ENCODE measurements at places on chromosomes 4 and X.

- no peak for DNase-seq
These were observed 53.9 kb downstream of the FAT1 start for GRCh38 chr4:186669735-186670134.

DNA sequence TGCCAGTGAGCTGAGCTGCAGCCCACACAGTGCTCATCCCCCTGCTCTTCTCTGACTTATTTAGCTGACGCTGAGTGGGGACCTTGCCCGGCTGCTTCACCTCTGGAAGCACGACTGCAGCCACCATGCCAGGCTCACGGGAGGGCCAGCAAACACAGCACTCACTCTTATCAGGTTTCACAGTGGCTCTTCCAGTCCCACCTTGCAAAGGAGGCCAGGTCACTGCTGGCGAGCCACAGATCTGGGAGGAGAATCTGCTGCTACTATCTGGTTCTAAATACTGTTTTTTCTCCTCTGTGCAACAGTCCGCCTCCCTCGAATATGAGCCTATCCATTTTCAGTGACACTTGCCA lies 6.7 kb upstream of the SPON2 start:
- no peak for DNase-seq

DNA sequence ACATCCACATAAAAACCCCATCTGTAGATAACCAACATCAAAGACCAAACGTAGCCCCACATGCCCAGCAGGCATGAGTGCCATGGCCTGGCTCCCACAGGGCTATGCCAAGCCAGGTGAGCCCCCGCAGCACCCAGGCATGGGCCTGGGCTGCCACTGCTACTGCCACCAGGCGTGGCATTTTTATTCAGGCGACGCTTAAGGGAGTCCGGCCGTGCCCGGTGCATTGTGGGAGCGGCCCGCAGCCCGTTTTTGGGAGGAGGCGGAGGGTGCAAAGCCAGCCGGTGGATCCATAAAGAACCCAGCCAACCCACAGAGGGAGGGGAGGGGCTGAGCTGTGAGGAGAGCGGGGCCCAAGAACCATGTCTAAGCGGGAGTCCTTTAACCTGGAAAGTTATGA lies 205.9 kb downstream of the CHIC1 start:
- DNase-seq = no peak

DNA sequence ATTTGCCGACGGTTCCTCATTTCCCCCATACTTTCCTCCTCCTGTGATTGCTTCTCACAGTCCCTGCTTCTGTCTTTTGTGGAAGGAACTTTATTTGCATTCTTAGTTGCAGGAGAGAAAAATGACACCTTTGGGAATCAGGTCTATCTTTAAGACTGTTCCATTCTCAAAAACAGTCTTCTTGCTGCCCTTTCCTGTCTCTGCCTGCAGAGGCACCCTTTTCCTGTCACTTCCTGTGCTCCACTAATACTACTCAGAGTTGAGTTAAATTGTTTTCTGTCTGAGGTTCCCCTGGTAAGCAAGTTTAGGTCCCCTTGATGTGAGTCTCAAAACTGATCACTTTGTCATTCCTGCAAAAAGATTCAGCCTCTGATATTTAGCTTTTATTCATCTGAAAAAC lies 208.8 kb upstream of the CLNK start:
- no peak for DNase-seq

- DNase-seq = no peak
These were observed 157.0 kb downstream of the TSPAN5 start for GRCh38 chr4:98501383-98501782.

DNA sequence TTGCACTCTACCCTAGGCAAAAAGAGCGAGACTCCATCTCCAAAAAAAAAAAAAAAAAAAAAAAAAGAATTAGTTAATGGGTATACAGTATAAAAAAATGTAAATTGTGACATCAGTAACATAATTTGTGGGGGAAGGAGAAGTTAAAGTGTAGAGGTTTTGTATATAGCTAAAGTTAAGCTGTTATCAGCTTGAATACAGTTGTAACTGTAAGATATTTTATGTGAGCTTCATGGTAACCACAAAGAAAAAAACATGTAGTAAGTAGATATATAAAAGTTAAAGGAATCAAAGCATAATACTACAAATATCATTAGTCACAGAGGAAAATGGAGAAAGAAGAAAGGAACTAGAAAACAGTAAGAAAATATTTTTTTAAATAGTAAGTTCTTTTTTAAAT lies 53.2 kb upstream of the EPGN start:
- no peak for DNase-seq

DNA sequence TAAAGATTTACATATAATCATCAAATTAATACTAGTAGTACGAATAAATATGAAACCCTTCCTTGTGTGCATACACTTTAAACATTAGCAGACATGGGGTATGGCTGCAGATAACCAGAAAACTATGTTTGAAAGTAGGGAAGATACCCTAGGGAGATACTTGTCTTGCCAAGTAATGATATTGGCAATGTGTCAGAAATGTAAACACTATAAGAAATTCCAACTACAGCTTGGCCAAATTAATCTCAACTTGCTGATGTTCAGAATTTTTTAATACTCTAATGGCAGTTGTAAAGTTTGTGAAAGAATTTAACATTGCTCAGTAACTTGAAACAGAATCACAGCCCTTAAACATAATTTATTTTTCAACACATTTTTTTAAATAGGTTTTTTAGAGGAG lies 27.4 kb upstream of the HPGD start:
- no peak for DNase-seq

DNA sequence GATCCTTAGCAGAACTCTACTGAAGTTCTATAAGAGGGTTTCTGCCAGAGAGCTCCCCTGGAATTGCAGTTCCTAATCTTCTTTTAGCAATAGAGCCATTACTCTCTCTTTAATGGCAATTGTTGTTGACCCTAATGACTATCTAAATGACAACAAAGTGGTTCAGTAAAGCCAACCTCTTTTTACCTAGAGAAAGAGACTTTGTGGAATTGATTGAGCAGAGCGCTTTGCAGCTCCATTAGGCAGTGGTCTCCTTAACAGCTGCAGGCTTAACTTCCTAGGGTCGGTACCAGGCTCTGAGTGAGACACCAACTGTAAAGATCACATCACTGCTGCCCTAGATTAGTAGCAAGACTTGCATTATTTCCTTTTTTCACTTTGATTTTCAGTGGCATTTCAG lies 1472.9 kb upstream of the TENM3 start:
- no peak for DNase-seq

DNA sequence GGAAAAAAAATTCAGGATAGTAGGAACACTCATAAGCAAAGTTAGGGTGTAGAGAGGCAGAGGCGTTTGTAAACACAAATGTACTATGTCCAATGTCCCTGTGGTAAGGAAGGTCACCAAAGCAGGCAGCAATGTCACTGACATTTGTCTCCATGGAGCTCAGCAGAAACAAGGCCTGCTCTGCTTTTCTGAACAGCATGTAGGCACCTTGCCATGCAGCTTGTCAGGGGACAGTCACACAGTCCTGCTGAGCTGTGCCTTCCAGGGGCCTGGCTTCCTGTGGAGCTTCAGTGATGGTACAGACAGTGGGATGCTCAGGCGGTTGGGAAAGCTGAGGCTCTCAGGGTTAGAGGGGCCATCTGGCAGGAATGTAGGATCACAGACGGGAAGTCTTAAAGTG lies 74.5 kb upstream of the HS3ST1 start:
- no peak for DNase-seq

DNA sequence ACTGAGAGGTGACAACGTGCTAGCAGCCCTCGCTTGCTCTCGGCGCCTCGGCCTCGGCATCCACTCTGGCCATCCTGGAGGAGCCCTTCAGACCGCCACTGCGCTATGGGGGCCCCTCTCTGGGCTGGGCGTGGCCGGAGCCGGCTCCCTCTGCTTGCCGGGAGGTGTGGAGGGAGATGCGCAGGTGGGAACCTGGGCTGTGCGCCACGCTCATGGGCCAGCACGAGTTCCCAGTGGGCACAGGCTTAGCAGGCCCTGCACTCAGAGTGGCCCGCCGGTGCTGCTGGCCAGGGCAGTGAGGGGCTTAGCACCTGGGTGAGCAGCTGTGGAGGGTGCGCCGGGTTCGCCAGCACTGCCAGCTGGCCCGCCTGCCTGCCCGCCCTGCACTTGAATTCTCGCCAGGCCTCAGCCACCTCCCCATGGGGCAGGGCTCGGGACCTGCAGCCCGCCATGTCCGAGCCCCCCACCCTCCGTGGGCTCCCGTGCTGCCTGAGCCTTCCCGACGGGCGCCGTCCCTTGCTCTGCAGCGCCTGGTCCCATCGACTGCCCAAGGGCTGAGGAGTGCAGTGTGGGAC lies 148.0 kb downstream of the RAPGEF2 start:
- DNase-seq = no peak

GRCh38 chrX:17039826-17040225 lies 93.4 kb downstream of the REPS2 start:
- DNase-seq = no peak

GRCh38 chr4:126012691-126013290 lies 698.0 kb downstream of the FAT4 start:
- DNase-seq = no peak

GRCh38 chr4:114279066-114279465 lies 299.6 kb upstream of the ARSJ start:
- no peak for DNase-seq

DNA sequence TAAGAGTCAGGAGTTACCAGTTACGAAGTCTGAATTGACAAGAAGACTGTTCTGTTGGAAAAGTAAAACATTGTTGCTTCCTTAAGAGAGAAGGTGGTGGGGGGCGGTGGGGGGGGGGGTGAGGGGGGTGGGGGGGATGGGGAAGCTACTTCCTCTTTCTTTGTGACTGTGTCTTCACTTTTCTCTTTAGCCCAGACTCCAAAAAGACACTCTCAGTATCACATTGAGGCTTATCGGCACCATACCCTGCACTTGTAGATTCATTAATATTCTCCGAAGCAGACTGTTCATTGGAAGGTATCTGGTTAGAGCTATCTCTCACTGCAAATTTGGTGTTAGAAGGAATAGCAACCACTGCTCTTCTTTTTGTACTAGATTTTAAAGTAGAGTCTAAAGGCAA lies 94.5 kb upstream of the IL13RA1 start:
- DNase-seq = no peak

DNA sequence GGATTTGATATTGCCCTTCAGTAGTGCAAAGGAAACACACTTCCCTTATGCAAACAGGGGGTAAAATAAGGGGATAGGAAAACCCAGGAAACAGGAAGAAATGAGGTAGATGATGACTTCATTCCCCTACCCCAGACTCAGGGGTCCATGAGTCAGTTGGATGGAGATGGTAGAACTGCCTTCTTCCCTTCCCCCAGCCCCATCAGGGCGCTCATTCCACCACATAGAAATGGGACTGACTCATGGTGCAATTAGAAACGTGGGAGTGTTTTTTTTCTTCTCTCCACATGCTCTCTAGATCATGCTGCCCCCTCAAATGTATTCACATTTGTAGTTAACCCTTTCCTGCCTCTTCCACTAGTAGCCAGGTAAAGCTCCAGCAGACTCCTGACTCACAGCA lies 23.1 kb upstream of the ARMCX2 start:
- DNase-seq = no peak

DNA sequence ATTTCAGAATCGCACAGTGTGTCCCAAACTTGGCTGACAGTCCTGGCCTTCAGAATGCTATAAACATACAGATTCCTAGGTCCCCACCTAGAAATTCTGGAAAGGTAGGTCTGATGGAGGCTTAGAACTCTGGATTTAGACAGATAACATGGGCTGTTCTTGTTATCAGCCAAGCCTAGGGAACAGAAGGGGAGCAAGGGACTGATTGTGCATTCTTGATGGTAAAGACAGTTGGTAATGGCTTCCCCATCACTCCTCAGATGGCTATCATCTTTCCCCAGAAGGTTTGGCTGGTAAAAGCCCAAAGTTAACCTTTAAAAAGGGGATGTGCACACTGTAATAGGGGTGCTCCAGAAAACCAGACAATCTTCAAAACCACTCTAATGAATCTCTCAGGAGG lies 35.7 kb downstream of the DIPK2B start:
- no peak for DNase-seq

DNA sequence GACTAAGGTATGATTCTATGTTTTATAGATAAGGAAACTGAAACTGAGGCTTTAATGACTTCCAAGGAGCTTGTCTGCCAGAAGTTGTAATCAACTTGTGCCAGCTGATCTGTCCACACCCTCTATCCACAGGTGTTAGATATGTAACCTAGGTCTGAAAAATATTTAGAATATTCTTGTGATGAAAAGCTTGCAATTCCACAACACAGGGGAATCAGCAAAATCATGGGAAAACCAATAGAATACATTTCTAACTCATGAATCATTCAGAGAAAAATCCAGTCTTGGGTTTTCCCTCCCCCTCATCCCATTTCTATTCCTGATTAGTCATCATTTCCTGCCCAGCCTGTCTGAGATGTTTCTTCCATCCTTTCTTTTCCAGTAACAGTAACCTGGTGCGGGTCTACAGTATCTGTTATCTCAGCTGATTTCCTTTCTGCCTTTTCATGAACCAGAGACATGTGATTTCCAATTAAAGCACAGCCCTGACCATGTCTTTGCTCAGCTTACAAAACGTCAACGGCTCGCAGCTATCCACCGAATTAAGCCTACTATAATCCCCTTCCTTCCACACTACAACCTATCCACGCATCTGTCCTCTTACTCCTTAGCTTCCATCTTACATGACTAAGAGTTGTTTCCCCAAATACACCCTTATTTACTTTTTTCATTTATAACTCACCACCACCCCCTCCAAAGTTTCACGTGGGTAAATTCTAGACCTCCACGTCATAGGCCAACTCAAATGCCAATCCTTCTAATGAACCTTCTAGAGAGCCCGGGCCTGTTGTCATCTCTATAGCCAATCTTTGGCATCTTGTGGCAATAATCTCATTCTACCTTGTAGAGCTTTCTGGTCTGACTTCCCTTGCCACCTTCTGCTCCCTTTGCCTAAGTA lies 961 bp upstream of the NOCT start:
- DNase-seq = no peak

- DNase-seq = no peak
These were observed 134.7 kb downstream of the PDE5A start for GRCh38 chr4:119493886-119494285.

DNA sequence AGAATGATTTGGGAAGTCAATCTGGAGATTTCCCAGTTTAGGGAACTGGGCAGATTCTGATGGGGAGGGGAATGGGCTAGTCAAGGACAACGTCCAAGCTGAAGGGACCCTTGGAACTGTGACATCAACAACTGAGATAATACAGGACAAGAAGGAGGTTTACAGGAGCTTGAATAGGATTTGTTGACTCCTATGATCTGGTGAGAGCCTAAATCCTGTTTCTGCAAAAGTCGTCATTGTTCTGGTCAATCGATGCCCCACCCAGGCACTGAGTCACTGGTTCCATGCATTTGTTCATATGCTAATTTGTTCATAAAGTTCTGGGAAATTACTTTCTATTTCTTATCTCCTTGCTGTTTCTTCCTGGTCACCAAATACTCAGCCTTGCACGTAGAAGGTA lies 15.3 kb upstream of the PDGFRA start:
- no peak for DNase-seq

Measured in stimulated activated CD4-positive, alpha-beta T cell treated with anti-CD3 and anti-CD28 coated beads, Interleukin-15, amount 100 ng/mL, for 1 hour (primary cell).